Naive thymus-derived CD4-positive, alpha-beta T cell (primary cell): ENCODE measurements at places on chromosomes 11 and 22. TPM values are rescaled to one million over a fixed set of nuclear protein-coding genes. Genes with fewer than 3 reads are reported as not detected.

GRCh38 chr11:1523779-1524178 is 37.2 kb upstream of the MOB2 start:
- H3K36me3 ChIP-seq = no peaks in the 10 kb centered on the region
- no peak overlapping the region for H3K27ac ChIP-seq
- no peak overlapping the region for H3K4me3 ChIP-seq
- no peaks in the 10 kb centered on the region for H3K27me3 ChIP-seq

DNA sequence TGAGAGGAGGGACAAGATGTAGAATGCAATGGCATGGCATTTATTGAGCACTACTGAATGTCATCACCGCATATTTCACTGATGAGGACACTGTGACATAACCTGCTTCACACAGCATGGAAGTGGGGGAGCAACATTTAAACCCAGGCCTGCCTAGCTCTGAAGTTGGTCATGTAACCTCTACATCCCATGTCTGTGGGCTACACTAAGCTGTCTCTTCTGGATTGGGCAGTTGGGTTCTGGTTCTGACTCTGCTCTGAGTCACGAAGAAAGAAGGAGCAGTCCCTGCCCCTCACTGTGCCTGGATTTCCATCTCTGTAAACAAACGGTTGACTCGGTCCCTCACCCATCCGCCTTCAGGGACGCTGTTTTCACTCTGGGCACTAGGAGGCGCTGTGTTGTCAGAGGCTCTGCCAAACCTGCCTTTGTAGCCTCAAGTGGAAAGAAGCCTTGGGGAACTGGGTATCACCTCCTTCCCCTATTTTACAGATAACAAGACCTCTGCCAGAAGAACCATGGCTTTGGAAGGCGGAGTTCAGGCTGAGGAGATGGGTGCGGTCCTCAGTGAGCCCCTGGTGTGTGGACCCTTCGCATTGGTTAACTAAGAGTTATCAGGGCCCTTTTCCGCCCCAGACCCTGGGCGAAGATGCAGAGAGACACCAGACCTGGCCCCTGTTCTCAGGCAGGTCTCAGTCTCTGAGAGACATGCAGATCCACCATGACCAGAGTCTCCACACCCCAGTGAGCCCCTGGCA is 12.7 kb upstream of the ARHGEF17 start:
- peak; percentile 69 for DNase-seq
- H3K27ac ChIP-seq = no peak overlapping the region
- no peaks in the 10 kb centered on the region for H3K4me1 ChIP-seq
- H3K27me3 ChIP-seq = no peaks in the 10 kb centered on the region
- H3K4me3 ChIP-seq = no peak overlapping the region

DNA sequence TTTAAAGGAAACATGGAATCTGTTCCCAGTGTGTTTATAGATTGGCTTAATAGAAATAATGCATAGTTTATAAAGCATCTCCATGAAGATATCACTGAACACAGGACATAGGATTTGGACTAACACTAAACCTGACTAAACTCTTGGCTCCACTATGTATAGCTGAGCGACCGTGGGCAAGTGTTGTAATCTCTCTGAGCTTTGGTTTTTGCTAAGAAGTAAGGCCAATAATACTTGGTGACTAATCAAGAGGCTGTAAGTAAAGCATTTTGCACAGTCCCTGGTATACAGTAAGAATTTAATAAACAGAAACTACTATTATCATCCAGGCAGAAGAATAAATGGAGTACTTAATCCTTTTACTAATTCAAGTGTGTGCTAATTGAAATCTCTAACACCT is 125.5 kb upstream of the MTMR2 start:
- no peaks in the 10 kb centered on the region for H3K4me1 ChIP-seq
- no peak overlapping the region for H3K4me3 ChIP-seq
- no peak overlapping the region for H3K27ac ChIP-seq
- H3K36me3 ChIP-seq = no peaks in the 10 kb centered on the region

DNA sequence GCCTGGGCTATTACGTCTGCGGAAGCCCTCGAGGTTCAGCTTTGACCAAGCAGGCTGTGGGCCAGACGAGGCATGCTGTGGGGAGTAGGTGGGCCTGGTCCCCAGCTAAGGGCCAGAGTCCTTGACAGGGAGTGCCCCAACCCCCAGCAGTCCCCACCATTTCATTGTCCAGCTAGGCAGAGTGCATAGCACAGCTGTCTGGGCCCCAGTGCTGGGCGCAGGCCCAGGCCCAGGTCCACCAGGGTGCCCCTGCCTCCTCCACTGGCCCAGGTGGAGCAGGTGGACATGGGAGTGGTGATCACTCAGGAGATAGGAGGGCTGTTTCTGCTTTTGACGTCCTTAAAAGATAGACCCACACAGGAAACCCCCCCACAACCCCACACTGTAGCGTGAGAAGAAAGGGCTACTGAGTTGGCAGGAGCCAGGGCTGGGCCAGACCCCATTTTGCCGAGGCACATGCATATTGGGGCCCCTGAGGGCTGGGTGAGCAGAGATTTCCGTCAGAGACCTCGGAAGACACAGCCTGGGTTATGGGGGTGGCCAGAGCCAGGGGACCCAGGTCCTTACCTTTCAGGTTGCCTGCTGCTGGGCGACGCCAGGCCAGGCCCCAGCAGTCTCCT is 11.7 kb upstream of the SUSD2 start:
- no peak overlapping the region for H3K4me3 ChIP-seq
- no peak for DNase-seq
- H3K27ac ChIP-seq = peak overlapping the region; percentile 17
- H3K27me3 ChIP-seq = no peaks in the 10 kb centered on the region

DNA sequence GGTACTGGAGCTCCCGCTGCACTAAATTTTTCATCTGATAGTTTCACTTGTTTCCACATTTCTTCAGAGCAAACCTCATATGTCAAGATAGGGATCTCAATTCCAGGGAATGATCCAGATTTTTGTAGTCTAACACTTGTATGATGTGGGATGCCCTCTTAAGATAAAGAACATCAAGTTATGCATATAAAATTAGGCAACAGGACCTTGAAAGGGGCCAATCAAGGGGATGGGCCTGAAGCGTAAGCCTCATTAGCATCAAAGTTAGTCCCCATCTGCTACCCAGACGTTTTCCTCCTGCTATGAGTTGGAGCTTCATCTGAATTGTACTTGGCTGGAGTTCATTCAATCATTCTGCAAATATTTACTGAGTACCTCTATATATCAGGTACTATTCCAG is 17.5 kb downstream of the PDGFD start:
- no peaks in the 10 kb centered on the region for H3K4me1 ChIP-seq
- H3K36me3 ChIP-seq = no peaks in the 10 kb centered on the region
- no peak overlapping the region for H3K4me3 ChIP-seq
- H3K27ac ChIP-seq = no peak overlapping the region

DNA sequence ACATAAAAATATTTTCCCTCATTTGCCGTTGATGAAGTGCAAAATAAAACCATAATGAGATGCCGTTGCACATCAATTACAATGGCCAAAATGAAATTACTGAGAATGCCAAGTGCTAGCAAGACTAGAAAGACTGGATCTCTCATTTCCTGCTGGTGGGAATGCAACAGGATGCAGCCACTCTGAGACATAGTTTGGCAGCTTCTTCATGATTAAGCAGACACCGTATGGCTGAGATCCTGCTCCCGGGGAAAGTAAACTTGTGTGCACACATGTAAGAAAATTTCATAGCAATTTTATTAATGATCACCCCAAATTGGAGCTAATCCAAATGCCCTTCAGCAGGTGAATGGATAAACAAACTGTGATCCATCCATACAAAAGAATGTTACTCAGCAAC is 1013.2 kb downstream of the TBC1D22A start:
- no peaks in the 10 kb centered on the region for H3K4me1 ChIP-seq
- H3K36me3 ChIP-seq = no peaks in the 10 kb centered on the region
- no peak overlapping the region for H3K4me3 ChIP-seq
- no peak for DNase-seq

DNA sequence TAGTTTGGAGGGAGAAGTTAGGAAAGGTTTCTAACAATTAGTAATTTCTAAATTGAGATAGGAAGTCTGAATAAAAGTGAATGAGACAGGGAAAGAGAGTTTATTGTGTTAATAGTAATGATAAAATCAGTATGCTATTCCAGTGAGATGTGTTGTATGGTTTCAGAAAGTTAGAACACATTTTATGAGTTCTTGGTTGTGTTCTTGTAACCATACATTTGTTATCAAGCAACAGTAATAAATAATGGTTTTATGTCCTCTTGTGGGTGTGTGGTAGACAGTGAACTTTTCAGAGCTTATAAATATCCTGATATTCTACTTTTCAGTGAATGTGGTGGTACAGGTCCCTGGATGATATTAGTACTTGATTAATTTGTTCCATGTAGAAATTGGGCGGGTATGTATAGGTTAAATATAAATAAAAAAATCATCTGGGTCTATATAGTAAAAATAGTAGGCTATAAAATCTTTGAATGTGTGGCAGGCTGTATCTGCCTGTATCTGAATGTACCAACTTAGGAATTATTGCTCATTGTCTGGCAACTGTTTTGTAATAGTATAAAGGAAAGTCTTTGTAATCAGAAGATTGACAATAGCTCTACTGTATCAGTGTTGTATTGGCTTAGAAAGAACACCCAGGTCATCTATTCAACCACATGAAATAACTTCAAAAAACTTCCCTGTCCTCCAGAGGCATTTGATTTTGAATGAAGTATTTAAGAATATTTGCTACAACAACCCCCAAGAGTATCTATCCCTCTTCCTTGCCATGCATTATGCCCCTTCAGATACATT is 54.8 kb downstream of the UVRAG start:
- H3K4me1 ChIP-seq = no peaks in the 10 kb centered on the region
- no peaks in the 10 kb centered on the region for H3K36me3 ChIP-seq
- H3K27me3 ChIP-seq = no peaks in the 10 kb centered on the region
- no peak overlapping the region for H3K4me3 ChIP-seq
- no peak overlapping the region for H3K27ac ChIP-seq

- peaks cover 9% of the 10 kb centered on the region for H3K36me3 ChIP-seq
- H3K4me1 ChIP-seq = peaks cover 3% of the 10 kb centered on the region
- no peak overlapping the region for H3K27ac ChIP-seq
- DNase-seq = no peak
- H3K4me3 ChIP-seq = no peak overlapping the region
- no peaks in the 10 kb centered on the region for H3K27me3 ChIP-seq
These were observed 2.4 kb downstream of the SLC16A8 start for GRCh38 chr22:38081636-38081940.

- no peak overlapping the region for H3K27ac ChIP-seq
- no peak for DNase-seq
- no peaks in the 10 kb centered on the region for H3K27me3 ChIP-seq
These were observed 98.4 kb upstream of the B3GAT1 start for GRCh38 chr11:134510233-134511040.

DNA sequence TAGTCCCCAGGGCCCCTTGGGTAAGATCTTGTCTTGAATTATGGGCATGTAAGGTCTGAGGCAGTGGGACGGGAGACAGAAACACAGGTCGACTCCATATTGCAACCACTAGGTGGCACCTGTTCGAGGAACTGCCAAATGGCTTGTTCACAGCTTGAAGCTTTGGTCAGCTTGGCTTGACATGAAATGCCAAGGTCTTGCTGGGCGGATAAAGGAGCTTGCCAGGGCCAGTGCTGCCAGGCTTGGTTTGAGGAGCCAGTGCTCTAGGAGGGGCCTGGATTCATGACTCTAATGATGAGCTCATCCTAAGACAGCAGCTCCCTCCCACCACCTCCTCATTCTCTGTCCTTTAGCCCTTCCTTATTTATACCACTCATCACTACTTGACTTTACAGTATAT is 11.9 kb upstream of the NRIP3 start:
- H3K27me3 ChIP-seq = no peaks in the 10 kb centered on the region
- peak; percentile 45 for DNase-seq

DNA sequence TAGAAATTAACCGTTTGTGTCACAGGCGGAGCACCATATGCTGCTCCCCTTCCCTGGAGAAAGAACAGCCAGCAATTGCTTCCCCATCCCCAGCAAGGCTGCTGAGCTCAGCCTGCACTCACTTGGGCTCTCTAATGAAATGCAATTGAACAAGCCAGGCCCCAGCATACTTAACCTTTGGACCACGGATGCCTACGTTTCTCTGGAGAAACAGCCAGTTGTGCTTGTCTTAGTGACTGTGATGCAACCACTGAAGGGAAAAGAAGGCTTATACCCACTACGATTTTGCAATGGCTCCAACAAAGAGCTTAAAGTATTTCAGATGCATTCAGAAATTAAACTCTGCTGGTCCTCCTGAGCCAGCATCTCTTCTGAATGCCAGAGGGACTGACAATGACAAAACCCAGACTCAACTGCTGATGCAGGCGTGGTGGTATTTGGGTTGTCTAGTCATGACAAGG is 51.3 kb upstream of the SESN3 start:
- no peaks in the 10 kb centered on the region for H3K36me3 ChIP-seq
- H3K4me1 ChIP-seq = no peaks in the 10 kb centered on the region
- no peaks in the 10 kb centered on the region for H3K27me3 ChIP-seq

- H3K4me3 ChIP-seq = no peak overlapping the region
- H3K27me3 ChIP-seq = no peaks in the 10 kb centered on the region
- no peaks in the 10 kb centered on the region for H3K4me1 ChIP-seq
- H3K27ac ChIP-seq = no peak overlapping the region
- no peaks in the 10 kb centered on the region for H3K36me3 ChIP-seq
- no peak for DNase-seq
These were observed 95.5 kb downstream of the RPL27A start for GRCh38 chr11:8777907-8778767.

DNA sequence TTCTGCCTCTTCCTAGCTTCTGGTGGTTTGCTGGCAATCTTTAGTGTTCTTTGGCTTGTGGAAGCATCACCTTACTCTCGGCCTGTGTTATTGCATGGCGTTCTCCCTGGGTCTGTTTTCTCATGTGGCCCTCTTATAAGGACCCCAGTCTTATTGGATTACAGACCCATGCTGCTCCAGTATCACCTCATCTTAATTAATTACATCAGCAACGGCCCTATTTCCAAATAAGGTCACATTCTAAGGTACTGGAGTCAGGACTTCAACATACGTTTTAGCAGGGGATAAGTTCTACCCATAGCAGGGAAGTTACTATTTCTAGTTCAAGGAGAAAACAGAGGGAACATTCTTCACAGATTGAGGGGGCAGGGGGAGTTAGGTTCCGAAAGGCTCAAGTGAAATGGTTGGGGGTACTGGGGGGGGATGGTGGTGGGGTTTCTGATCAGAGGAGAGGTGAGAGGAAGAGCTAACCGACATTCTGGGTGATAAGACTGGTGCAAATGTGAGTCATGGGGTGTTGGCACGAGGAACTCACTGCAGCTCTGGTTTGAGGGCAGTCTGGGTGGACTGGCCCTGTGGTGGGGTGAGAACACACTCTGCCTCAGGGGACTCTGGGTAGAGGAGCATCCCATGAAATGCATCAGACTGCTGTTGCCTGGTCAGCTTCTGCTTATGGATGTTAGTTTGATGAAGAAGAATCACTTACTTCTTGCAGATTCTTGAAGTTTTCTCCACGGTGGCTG is 51.5 kb upstream of the ZBED5 start:
- H3K27ac ChIP-seq = no peak overlapping the region
- H3K4me3 ChIP-seq = no peak overlapping the region
- H3K27me3 ChIP-seq = no peaks in the 10 kb centered on the region
- no peaks in the 10 kb centered on the region for H3K4me1 ChIP-seq
- no peak for DNase-seq

SMIM35 gene
- 0.11 TPM for total RNA-seq

SMTNL1 gene
- not detected for total RNA-seq

OR4C5 gene
- not detected in 2 replicates for total RNA-seq

DRD4 gene
- total RNA-seq = 0.42 TPM

OR4A5 gene
- total RNA-seq = not detected

SYTL2 gene
- total RNA-seq = 24.8 TPM
